ENCODE measurements at places on chromosomes 3 and 15. TPM values are rescaled to one million over a fixed set of nuclear protein-coding genes. Genes with fewer than 3 reads are reported as not detected.

The CPNE4 gene
- 18.0 TPM for total RNA-seq

The GLCE gene
- 125 TPM for total RNA-seq

The ONECUT1 gene
- total RNA-seq = 1.5 TPM

The IL5RA gene
- total RNA-seq = 3.1 TPM

The NFKBIZ gene
- total RNA-seq = 4.0 TPM

The TMEM207 gene
- not detected for total RNA-seq

The NME9 gene
- total RNA-seq = 6.4 TPM

The CAND2 gene
- total RNA-seq = 18.2 TPM

The SCAPER gene
- 53.3 TPM for total RNA-seq

The TRPC1 gene
- total RNA-seq = 91.6 TPM

Data from cerebellum (tissue), 4 donors.